ENCODE measurements at places on chromosomes 16 and 17.

DNA sequence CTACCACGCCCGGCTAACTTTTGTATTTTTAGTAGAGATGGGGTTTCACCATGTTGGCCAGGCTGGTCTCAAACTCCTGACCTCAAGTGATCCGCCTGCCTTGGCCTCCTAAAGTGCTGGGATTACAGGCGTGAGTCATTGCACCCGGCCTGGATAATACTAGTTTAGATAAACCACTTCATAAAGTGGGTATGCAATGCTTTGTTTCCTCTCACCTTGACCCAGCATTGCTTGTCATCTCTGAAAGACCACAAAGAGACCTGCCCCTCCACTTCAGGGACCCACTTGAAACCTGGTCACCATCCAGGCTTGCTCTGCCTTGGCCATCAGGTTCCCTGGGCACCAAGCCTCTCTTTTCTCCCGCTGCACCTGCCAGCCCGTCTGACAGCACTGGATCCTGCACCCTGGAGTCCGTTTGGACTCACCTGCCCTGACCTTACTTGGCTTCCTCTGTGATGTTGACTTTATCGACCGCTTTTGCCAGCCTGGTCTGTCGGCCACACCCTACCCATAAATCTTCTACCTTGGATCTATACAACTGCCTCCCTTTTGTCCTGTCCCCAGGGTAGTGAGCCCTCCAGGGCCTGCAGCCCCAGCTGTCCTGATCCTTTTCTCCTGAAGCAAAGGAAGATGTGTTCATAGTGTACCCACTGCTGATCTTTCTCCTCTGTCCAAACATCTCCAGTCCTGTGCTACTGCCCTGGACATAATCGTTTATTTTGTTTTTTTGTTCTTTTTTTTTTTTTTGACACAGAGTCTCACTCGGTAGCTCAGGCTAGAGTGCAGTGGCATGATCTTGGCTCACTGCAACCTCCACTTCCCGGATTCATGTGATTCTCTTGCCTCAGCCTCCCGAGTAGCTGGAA, 12.7 kb upstream of the ZG16 start:
- no peak for DNase-seq

- DNase-seq, result no peak
Observed at GRCh38 chr17:39751016-39751543, 13.3 kb downstream of the GRB7 start.

DNA sequence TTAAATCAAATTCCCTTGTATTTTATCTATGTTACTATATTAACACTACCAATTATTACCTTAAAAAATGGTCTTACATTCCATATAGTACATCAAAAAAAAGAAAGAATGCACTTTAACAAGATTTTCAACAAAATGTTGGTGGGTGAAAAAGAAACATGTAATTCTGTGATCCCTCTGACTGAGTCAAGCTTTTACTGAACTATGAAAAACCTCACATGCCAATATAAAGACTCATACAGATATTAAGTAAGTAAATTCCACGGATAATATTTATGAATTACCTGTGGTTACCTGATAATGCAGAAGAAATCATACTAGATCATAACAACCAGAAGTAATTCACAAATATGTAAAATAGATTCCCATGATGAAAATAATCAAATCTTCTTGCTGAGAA, 12.4 kb downstream of the COIL start:
- DNase-seq, result no peak

DNA sequence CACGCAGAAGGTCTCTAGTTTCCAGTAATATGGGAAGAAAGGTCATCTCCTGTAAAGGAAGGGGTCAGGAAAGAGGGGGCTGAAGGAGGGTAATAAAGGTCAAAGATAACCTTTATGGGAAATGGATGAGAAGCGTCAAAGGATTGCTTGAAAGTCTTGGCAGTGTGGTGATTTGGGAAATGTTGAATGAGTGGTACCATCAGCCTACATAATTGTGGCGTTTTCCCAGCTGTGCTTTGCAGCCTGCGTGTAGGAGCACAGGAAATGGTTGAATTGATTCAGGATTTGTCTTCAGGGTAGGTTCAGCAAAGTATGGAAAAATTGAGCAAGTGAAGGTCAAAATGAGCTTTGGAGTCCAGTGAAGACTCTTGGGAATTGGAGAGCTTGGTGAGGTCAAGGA, 115.8 kb upstream of the NOL11 start:
- no peak for DNase-seq

DNA sequence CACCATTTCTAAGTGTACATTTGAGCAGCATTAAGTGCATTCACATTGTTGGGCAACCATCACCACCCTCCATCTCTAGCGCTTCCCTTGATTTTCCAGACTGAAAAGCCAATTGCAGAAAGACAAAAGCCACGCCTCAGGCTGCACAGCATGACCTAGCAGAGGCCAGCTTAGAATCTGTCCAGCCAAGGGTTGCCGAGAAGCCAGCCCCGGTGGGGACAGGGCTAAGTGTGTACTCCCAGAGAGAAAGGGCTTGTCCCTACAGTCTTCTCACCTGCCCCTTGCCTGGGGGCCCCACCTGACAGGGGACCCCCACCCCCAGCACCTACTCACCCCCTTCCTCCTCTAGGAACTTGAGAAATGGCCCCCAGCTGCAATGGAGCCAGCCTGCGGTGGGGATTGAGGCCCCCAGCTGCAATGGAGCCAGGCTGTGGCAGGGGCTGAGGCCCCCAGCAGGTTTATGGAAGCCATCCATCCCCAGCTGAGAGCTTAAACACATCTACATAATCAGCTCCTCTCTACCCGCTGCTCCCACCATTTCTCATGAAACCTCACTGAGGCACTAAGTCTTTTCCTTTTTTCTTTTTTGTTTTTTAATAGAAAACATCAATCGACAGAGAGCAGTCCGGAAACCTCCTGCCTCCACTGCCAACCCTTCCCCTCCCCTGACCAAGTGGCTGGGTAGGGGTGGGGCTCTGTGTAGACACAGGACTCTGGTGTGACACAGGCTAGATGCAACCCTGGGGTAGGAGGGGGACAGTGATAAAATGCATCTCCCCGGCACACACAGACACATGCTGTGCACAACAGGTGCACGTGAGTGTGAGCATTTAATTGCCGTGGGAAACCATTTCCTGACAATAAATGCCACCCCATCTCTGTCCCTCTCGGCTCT, 77.9 kb downstream of the CCT6B start:
- DNase-seq, result no peak

DNA sequence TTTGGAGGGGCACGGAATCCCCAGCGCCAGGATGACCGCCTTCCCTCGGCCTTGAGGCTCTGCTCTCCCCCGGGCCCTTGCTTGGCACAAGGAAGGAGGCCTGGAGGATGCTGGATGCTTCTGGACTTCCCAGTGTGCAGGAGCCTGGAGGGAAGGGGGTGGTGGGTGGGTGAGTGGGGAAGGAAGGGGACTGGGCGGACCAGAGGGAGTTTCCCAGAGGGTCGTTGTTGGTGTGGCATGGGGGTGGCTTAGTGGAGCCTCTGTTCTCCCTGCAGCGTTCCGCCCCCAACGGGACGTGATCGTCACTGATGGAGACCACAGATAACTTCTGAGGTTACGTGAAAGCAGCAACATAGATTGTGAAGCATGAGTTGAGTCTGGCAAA, 140.0 kb downstream of the IRF8 start:
- DNase-seq, result no peak

DNA sequence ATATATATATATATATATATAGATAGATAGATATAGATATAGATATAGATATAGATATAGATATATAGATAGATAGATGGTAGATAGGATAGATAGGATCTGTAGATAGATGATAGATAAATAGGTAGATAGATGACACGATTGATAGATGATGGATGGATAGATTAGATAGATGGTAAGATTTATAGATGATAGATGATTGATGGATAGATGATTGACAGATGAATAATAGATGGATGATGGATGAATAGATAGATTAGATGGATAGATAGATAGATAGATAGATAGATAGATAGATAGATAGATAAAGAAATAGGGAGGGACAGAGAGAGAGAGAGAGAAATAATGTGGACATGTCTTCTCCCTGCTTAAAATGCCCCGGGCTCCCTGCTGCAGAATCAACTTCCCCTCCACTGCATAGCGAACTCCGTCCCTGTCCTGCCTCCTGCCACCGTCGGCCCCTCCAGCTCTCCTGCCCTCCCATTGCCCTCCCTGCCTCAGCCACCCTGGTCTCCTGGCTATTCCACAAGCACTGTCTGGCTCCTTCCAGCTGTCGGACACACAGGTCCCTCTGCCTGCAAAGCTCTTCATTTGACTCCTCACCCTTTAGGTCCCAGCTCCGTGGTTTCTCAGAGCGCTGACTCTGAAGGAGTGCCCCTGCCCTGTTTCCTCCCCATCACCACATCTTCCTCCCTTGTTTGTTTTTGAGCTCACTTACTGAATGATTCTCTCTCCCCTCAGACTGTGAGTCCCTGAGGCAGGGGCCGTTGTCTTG, 254.0 kb downstream of the KATNIP start:
- no peak for DNase-seq

Data from astrocyte of the hippocampus (primary cell).